ENCODE measurements at places on chromosomes 11 and 22.

DNA sequence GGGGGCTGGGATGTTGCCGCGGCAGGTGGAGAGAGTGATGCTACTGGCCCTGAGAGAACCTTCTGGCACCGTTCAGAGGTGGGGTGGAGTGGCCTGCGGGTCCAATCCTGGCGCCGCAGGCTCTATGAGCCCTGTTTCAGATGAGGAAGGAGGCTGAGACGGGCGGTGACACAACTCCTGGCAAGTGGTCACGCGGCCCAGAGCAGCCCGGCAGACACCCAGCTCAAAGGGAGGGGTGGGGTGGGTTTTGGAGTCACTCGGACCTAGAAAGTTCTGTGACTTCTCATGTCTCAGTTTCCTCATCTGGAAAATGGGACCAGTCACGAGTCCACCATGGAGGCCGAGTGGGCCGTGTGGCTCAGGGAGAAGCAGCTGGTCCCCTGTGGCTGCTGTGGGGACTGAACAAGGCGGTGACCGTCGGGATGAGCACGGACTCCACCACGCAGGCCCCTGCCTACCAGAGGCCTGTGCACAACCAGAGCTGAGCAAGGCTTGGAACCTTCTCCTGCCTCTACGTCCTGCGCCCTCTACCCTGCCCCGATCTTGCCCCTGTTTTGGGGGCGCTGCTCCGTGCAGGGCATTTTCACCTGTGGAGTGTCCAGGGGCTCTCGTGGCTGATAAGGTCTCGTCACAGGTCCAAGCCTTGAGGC lies 3.7 kb downstream of the TSPO start:
- DNase-seq: peak; percentile 55

- no peak for DNase-seq
Observed at GRCh38 chr11:132310390-132311375, 940.3 kb downstream of the NTM start.

DNA sequence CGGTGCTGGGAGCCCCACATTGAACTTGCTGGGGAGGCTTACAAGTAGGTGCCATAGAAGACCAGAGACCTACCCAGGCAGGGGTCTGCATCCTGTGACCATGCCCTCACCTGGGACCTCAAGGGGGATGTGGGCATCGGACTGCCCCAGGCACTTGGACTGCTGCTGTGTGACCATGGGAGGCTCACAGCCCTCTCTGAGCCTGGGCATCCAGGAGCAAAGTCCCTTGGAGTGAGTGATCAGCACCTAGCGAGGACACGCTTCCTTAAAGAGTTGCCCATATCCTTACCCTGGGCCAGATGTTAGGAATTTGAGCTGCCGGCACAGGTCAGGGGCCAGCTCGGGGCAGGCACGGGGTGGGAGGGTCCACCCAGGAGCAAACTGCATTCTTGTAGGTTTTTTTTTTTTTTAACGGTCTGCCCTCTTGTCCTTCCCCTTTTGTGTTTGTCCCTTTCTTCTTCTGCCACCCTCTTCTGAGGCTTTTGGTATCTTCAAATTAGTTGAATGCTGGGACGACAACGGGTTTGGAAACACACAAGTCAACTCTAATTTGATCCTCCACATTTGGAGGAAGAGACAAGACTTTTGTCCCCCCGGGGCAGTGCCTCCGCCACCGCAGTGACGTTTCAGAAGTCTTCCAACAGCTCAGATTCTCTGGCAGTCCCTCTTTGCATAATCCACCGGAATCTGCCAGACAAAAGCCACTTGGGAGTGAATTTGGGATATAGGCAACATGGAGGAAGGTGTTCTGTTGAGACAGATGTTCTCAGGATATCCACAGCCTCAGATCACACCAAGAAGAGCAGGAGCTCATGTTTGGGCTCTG lies 46.1 kb upstream of the LINC01488 start:
- DNase-seq: no peak

GRCh38 chr11:27372164-27372563 lies 9.1 kb upstream of the CCDC34 start:
- DNase-seq: no peak

DNA sequence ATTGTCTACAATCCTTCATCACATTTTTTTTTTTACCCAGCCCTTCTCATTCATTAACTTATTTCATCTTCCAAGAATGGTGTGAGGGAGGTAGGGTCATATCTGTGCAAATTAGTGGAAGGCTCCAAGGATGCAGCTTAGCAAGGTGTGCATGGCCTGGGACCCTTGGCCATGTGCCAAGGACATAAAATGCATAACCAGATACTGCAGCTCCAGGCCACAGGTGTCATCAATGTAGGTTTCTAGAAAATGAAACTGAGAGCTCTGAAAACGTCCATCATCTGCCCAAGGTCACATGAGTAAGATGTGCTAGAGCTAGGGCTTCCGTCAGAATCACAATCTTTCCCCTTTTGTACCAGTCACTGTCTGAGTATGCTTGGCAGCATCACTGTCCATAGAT lies 29.8 kb downstream of the ANKK1 start:
- DNase-seq: no peak

DNA sequence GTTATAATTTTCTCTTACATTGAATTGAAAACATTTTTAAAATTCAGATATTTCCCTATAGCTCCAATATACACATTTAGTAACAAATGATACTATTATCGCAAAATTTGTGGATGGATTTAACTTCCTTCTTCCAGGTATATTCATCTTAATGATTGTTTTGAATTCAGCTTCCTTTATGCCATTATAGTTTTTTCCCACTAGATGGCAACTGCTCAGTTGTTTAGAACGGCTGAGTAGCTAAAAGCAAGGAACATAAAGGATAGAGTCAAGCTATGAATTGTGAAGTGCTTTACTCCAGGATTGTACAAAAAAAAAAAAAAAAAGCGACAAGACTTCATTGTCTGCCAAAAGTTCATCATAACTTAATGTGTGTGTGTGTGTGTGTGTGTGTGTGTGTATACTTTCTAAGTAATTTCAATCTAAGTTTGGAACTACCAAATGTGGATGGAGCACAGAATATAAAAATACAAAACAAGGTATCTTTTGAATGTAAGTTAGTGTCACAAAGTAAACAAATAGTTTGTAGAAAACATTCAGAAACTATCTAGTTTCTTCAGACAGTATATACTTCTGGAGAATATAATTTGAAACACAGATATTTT lies 846.4 kb downstream of the DLG2 start:
- peak; percentile 18 for DNase-seq

- DNase-seq: no peak
Observed at GRCh38 chr11:76706667-76707066, 36.1 kb upstream of the LRRC32 start.

- DNase-seq: no peak
Observed at GRCh38 chr11:61828629-61829407, 718 bp downstream of the FADS2 start.

GRCh38 chr11:119172513-119172912 lies 4.0 kb downstream of the NLRX1 start:
- no peak for DNase-seq

- no peak for DNase-seq
Observed at GRCh38 chr11:85628771-85629341, 463 bp downstream of the TMEM126B start.

DNA sequence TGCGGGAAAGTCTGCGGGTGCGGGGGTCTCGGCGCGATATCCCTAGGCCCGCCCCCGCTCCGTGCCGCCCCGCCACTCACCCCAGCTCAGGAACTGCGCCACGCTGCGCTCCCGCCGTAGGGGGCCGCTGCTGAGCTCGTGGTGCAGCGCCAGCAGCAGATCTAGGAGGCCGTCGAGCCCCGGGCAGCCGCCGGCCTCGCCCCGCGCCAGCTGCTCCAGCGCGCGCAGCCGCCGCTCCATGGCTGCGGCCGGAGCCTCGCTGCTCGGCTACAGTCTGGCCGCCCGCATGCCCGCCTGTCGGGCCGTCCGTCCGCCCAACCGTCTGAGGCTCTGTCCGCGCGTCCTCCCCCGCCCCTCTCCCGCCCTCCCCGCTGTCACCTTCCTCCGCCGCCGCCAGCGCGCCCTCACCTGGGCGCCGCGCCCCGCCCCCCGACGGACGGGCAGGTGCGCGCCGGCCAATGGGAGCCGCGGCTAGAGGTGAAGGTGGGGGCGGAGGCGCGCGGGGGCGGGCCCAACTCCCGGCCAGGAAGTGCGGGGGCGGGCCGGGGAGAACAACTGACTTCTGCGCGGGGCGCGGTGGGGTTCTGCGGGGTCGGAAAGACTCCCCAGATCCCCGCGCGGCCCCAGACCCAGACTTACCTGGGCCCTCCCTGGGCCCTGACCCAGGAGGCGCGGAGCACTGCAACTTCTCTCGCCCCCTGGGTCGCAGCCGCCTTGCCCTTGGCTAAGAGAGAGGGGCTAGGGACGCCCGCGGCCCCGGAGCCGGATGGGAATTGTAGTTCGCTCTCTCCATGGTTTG lies at the start of gene CDC42BPG:
CDC42BPG (minus strand) TSS at position 324 of the 799 bp plus-strand sequence; CDS start at position 240, 84 bp downstream.
- peak; percentile 94 for DNase-seq

DNA sequence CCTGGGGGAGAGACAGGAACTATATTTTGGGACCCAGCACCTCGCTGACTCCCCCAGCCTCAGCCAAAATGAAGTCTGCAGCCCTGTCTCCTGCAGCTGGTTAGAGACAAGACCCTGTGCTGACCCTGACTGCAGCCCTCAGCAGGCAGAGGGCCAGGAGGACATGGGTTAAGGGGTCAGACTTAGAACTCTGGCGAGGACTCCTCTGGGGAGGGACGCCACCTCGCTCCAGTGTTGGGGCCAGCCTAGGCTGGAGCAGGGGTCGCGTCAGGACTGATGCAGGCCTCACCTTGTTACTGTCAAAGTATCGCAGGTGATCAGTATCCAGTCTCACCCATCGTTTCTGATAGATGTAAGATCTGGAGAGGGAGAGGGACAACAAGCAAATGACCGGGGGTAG lies 36.9 kb upstream of the PDE2A start:
- DNase-seq: no peak

GRCh38 chr11:41320238-41320637 lies 139.2 kb downstream of the LRRC4C start:
- no peak for DNase-seq

DNA sequence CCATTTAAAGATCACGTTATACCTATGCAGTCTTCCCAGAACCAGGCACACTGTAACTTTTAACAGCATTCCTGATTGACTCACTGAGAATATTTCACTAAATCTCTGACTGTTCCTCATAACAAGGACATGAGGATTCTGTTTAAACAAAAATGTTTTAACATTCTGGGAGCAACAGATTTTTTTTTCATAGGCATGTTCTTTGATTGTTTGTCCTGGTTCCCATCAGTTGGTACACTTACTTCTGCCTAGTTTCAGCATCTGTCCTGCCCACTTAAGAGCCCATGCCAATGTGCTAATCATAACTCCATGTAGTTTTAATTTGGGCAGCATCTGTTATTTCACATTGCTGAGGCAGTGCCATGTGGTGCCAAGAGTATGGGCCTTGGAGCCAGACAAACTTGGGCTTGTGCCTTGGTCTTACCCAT lies 138.5 kb upstream of the CTSC start:
- DNase-seq: peak; percentile 25

DNA sequence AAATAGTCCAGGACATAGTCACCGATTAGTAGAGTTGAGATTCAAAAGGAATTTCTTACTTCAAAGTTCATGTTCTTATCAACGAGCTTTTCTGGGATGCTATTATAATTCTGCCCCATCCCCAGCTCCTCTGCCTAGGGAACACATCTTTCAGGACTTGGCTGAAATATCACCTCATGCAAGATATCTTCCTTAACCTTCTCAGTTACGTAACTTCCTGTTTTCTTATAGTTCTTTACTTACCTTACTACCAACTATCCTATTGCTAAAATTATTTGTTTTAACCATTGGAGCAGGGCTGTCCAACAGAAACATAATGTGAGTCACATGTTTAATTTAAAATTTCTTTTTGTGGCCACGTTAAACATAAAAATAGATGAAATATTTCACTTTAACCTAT lies 2.3 kb downstream of the NARS2 start:
- DNase-seq: no peak

- no peak for DNase-seq
Observed at GRCh38 chr22:16838073-16838472, 12.9 kb upstream of the XKR3 start.

- no peak for DNase-seq
Observed at GRCh38 chr22:36097880-36098279, 62.7 kb downstream of the APOL3 start.
